OCI-LY7 (cell line): ENCODE measurements at places on chromosomes 7 and 10. TPM values are rescaled to one million over a fixed set of nuclear protein-coding genes. Genes with fewer than 3 reads are reported as not detected.

The PRF1 gene
- 5.8 and 6.3 TPM in 2 replicates for total RNA-seq

The EVX1 gene
- total RNA-seq, result not detected in 2 replicates

DNA sequence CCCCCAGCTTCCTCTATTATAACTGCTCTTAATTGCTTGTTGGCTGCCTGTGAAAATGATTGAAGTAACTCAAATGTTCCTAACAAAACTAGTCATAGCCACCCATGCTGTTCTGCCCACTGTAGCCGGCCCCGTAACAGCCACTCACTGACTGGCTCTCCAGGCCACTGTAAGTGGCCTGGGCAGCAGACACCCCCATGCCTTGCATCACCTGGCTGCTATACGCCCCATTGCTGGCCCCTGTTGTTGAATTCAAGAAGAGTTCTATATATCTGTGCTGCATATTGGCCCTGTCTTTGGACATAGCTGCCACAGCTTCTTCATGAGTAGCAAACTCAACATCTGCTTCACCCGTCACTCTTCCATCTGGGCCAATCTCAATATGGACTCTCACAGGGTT, 15.1 kb downstream of the FXYD4 start:
- no peak for DNase-seq

DNA sequence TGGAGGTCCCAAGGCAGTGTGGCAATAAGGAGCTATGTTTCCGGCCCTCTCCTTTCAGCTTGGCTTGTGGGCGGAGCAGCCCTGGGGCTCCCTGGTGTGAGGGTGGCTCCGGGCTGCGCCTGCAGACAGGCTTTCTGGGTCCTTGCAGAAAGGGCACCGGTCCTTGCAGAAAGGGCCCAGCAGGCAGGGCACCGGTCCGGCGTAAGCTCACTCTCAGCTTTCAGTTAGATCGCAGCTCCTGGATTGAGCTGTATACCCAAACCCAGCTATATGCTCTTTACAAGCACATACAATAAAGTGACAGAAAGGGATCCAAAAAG, 293.8 kb upstream of the SHH start:
- no peak for DNase-seq

GRCh38 chr10:14727465-14727864, 47.2 kb downstream of the FAM107B start:
- no peak for DNase-seq

DNA sequence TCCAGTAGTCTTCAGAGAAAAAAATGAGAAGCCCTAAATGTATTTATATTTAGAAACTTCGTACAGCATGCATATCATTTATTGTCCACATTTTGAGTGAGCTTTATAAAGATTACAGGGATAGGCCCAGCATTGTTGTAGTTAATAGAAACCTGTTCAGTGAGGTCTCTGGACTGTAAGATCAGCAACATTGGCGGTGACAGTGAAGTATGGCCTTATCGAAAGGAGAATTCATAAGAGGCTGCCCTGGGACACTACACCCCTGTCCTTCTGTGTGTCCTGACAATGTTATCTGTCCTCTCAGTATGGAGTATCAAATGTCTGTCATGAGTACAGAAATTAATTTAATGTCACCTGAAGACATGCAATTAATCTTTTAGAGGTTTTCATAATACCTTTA, 57.2 kb downstream of the SHH start:
- DNase-seq, result no peak

GRCh38 chr7:37118004-37118403, 330.7 kb downstream of the ELMO1 start:
- DNase-seq, result no peak

DNA sequence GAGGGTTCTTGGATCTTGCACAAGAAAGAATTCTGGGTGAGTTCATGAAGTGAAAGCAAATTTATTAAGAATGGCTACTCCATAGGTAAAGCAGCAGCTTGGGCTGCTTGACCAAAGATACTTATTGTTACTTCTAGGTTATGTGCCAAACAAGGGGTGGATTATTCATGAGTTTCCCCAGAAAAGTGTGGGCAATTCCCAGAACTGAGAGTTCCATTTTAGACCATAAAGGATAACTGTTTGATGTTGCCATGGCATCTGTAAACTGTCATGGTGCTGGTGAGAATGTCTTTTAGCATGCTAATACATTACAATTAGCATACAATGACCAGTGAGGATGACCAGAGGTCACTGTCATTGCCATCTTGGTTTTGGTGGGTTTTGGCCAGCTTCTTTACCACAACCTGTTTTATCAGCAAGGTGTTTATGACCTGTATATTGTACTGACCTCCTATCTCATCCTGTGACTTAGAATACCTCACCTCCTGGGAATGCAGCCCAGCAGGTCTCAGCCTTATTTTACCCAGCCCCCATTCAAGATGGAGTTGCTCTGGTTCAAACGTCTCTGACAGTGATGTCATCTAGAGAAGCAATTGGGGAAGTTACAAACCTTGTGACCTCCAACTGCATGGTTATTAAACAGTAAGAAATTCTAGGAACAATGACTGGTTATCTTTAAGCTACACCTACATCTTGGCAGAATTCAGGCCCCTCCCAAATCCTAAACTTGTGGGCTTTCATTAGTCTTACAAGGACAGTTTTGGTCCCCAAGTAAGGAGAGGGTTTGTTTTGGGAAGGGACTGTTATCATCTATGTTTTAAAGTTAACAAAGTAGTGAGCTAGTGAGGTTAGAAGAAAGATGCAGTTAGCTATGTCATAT, 48.0 kb upstream of the INHBA start:
- DNase-seq, result no peak

- DNase-seq, result no peak
Measured at GRCh38 chr7:92044148-92044547, 90.1 kb downstream of the CYP51A1 start.

GRCh38 chr7:29197916-29198315, 3.3 kb downstream of the CHN2 start:
- DNase-seq, result no peak

GRCh38 chr10:26408858-26409494, 29.2 kb upstream of the APBB1IP start:
- peak; percentile 53 for DNase-seq
